Kidney glomerular epithelial cell (primary cell): ENCODE measurements at places on chromosomes 12 and 14.
A peak's percentile ranks its signal among the peaks of the same experiment; 100 is the strongest.

GRCh38 chr14:50067723-50068495 lies 48.5 kb downstream of the VCPKMT start:
- peak; percentile 86 for DNase-seq

- no peak for DNase-seq
Observed at GRCh38 chr12:85569261-85569660, 266.9 kb downstream of the RASSF9 start.

DNA sequence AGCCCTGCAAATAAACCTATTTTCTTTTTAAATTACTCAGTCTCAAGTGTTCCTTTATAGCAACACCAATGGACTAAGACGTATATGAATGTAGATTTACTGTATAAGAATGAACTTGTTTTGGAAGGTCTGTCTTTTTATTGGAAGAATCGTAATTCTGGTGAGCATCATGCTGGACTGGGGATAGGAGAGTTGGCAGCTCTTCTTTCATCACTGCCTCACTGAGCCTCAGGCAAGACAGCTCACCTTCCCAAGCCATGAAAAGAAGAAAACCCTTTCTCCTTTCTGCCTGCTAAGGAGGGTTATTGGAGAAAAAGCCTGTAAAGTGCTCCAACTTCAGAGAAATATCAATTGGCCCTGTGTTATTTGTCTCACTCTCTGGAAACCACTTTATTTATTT lies 9.1 kb upstream of the RNF34 start:
- no peak for DNase-seq

- no peak for DNase-seq
Observed at GRCh38 chr14:98714626-98715425, 557.2 kb downstream of the BCL11B start.

GRCh38 chr12:42716491-42716891 lies 126.9 kb upstream of the PRICKLE1 start:
- peak; percentile 62 for DNase-seq

- no peak for DNase-seq
Observed at GRCh38 chr12:54641554-54641953, 6.6 kb downstream of the DCD start.

- DNase-seq = peak; percentile 80
Observed at GRCh38 chr14:61179061-61179690, 102.0 kb downstream of the TMEM30B start.

DNA sequence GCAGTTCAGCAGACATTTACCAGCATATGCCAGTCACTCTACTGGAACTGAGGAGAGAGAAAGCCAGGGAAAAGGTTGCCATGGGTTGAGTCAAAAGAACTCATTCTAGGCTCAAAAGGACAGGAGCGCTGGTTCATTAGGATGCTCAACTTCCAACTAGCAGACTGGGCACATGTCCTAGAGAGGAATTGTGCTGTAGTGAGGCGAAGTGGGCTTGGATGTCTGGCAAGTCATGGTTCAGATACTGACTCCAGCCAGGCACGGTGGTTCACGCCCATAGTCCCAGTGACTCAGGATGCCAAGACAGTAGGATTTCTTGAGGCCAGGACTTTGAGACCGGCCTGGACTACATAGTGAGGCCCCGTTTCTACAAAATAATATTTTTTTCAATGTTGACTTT lies 281.5 kb downstream of the CACNA1C start:
- no peak for DNase-seq

GRCh38 chr14:69895109-69895508 lies 15.9 kb downstream of the SMOC1 start:
- DNase-seq = no peak

- DNase-seq = no peak
Observed at GRCh38 chr12:50061171-50061570, 3.8 kb downstream of the ASIC1 start.

DNA sequence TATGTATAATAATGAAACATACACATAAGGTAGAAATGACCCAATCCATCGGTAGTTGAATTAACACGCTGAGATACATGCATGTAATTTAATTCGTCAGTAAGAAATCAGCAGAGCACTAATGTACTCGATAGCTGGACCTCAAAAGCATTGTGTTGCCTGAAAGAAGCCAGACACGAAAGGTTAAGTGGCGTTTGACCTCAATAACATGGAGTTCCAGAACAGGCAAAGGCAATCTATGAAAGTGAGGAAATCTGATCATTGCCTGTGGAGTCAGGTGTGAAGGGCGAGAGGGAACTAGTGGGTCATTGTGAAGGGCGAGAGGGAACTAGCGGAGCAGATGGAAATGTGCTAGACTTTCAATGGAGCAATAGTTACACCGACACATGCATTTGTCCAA lies 970.4 kb upstream of the TMEM132C start:
- DNase-seq = no peak

GRCh38 chr12:131100031-131100674 lies 146.4 kb downstream of the ADGRD1 start:
- no peak for DNase-seq

GRCh38 chr12:1595026-1595561 lies 713 bp upstream of the FBXL14 start:
- DNase-seq = no peak

- no peak for DNase-seq
Observed at GRCh38 chr12:17139931-17140330, 534.0 kb upstream of the LMO3 start.

DNA sequence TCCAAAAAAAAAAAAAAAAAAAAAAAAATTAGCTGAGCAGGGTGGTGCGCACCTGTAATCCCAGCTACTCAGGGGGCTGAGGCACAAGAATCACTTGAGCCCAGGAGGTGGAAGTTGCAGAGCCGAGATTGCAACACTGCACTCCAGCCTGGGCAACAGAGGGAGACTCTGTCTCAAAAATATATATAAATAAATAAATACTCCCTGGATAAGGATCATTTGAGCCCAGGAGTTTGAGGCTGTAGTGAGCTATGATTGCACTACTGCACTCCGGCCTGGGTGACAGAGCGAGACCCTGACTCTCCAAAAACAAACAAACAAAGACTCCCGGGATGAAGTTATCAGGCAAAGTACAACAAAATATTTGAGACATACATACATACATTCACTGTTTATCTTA lies 3.3 kb upstream of the NAA25 start:
- DNase-seq = no peak

- no peak for DNase-seq
Observed at GRCh38 chr14:60662982-60663381, 13.7 kb upstream of the SIX1 start.

DNA sequence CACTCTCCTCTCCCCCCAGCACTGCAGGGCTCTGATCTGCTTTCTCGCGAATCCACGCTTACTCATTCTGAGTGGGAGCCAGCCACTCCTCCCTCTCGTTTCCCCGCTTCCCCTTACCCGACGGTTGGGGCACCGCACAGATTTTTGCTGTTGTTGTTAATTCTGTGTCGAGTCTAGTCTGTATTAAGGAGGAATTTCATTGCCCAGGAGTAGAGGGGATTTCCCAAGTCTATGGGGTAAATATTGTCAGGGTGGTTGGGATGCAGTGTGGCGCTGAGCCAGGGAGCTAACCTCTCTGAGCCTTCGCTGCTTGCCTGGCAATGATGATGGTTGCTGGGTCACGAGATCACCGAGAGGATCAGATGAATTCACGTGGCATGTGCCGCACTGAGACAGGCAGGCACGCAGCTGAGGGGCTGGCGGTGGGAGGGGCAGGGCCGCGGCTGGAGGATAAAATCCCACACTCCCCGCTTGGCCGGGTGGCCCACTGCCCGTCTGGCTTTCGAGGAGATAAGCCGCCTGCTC lies 18.5 kb downstream of the NCOR2 start:
- DNase-seq = peak; percentile 74

DNA sequence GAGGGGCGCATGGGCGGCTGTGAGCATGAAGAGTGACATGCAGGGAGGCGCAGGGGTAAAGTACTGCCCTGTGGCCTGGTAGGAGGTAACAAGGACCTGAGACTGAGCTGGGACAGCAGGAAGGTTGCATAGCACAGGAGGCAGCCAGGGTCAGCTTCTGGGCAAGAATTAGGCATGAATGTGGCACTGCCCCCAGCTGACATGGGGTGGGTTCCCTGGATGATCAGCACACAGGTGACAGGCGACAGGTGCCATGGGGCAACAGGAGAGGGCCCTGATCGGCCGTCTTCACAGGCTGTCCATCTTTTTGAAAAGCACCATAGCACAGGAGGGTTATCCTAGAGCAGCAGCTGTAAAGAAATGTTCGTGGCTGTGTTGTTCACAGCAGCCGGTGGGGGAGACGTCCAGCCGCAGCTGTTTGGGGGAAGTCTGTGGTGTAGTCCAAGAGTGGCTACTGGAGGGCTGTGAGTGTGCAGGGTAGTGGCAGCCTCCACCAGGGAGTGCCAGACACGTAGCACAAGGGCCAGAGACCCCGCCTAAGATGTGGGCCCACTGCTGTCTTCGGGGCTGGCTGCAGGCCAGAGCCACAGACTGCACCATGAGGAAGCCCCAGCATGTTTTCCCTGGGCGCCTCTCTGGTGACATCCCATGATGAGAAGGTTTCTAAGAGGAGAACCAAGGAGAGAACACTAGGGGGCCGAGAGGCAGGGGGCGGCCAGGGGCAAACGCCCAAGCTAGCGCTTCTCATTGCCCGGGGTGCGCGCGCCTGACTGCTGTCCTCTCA lies 8.4 kb downstream of the CLBA1 start:
- DNase-seq = no peak

DNA sequence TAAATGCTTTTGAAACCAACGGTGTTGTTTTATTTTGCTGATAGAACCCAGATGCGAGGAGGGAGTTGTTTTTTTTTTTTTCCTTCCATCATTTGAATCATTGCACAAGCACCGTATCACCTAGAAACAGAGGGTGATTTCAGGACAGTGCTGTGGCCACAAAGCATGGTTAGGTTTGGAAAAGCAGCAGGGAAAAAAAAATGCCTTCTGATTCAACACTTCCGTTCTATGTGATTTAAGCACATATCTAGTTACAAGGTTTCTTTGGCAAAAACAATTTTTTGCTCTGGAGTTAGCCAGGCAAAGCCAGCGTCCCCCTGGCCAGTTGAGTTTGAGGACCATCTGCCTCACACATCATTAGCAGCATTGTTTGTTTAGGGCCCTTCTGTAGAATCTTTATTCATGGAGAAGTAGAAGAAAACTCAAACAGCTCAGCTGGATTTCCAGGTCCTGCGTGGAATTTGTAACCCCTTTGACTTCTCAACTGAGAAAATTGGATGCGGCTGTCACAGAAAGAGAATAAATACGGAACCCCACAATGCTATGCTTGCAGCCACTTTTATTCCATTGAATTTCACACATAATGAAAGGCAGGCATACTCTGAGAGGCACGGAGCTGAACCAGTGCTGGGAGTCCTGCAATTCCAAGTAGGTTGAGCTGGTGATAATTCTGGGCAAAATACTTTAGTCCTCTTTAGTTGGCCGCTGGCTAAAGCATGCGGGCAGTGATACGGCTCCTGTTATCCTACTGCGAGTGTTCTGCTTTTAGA lies 17.0 kb upstream of the WNT5B start:
- DNase-seq = peak; percentile 35

GRCh38 chr14:68403191-68404145 lies 389.4 kb downstream of the ZFP36L1 start:
- peak; percentile 54 for DNase-seq

- DNase-seq = no peak
Observed at GRCh38 chr14:61397615-61398014, 76.2 kb downstream of the PRKCH start.

GRCh38 chr14:74875941-74876913 lies at the start of gene PROX2:
Gene PROX2 (minus strand): TSS chr14:74876145. CDS start chr14:74863834, 12,311 bp downstream.
- no peak for DNase-seq
